ENCODE measurements at places on chromosomes 6 and 20. TPM values are rescaled to one million over a fixed set of nuclear protein-coding genes. Genes with fewer than 3 reads are reported as not detected.

The FAM209B gene
- not detected for total RNA-seq

The ZNF334 gene
- total RNA-seq, result 9.4 TPM

The RSPH3 gene
- 8.8 TPM for total RNA-seq

The PRSS35 gene
- total RNA-seq, result 60.2 TPM

The IDH3B gene
- total RNA-seq, result 216 TPM

Measured in cardiac muscle cell (in vitro differentiated cells and primary cell).